Suppressor macrophage treated with lipopolysaccharide for 1 hour (primary cell): ENCODE measurements at places on chromosomes 12 and 14.

- DNase-seq: no peak
These were observed 134.2 kb upstream of the PWP1 start for GRCh38 chr12:107551434-107551833.

DNA sequence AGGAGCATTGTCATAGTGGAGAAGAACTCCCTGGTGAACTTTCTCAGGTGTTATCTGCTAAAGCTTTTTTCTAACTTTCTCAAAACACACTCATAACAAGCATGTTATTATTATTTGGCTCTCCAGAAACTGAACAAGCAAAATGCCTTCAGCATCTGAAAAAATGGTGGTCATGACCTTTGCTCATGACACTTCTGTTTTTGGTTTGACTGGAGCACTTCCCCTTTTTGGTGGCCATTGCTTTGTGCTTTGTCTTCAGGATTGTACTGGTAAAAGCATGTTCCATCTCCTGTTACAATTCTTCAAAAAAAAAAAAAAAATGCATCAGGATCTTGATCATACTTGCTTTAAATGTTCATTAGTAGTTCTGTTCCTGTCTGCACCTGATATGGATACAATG lies 1241.6 kb upstream of the USP15 start:
- DNase-seq: no peak

DNA sequence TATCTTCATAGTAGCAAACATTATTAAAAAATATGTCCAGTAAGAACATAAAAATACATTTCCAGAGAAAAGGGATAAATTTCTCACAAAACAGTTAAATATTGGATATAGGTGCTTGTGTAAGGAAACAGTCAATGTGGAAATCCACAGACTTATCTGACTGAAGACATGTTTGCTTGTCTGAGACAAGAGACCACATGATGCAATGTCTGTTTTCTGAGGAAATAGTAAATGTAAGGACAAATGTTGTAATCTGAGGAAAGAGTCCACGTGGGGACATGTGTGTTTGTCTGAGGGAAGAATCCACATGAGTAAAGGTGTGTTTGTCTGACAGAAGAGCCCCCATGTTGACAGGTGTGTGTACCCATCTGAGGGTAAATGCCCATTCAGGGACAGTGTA lies 1093.2 kb downstream of the TMEM121 start:
- peak; percentile 47 for DNase-seq

DNA sequence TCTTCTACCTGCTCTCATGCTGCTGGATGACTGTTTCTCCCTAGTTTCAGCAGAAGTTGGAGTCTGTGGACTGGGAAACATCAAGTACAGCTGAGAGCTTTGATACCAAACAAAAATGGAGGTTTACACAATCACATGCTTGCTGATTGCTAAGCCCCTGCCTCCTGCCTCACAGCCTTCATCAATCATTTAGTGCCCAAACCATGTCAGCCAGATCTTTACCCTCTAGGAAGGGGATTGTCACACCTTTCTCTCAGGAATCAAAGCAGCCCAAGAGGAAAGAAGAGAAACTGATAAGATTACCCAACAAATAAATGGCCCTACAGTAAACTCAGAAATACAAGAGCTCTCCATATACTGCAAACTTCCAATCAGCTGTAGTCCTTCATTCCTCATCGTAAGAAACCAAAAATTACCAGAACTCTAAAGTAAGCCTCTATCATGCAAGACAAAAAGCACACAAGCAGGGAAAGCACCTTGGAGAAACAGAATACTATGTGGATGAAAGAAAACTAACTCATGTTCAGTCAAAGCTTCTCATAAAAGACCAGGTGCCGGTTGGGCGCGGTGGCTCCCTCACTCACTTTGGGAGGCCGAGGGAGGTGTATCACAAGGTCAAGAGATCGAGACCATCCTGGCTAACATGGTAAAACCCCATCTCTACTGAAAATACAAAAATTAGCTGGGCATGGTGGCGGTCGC lies 63.6 kb upstream of the RESF1 start:
- no peak for DNase-seq

- DNase-seq: peak; percentile 2
These were observed 351.0 kb downstream of the NAV3 start for GRCh38 chr12:78181544-78182162.

DNA sequence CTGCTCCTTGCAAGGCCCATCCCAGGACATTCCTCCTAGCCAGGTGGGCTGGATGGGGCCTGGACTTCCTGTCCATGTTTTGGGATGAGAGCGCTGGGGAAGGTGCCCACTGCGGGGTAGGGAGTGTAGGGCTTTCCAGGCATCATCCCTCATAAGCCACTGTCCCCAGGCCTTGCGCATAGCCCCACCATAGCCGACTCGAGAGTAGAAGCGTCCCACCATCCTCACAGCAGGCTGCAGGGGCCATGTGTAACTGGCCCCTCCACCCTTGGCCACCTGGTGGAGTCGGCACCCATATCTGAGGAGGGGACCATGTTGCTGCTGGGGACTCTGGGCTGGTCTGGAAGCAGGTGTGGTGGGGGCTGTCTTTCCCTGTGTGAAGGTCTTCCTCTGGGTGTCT lies 30.5 kb downstream of the SH2B3 start:
- no peak for DNase-seq

DNA sequence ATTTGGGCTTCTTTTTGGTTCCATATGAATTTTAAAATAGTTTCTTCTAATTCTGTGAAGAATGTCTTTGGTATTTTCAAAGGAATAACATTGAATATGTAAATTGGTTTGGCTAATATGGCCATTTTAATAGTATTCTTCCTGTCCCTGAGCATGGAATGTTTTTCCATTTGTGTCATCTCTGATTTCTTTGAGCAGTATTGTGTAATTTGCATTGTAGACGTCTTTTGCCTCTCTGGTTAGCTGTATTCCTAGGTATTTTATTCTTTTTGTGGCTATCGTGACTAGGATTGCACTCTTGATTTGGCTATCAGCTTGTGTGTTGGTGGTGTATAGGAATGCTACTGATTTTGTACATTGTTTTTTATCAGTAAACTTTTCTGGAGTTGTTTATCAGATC lies 601.9 kb downstream of the SNAPC1 start:
- DNase-seq: no peak

GRCh38 chr12:116466536-116466935 lies 92.6 kb upstream of the MAP1LC3B2 start:
- peak; percentile 39 for DNase-seq

DNA sequence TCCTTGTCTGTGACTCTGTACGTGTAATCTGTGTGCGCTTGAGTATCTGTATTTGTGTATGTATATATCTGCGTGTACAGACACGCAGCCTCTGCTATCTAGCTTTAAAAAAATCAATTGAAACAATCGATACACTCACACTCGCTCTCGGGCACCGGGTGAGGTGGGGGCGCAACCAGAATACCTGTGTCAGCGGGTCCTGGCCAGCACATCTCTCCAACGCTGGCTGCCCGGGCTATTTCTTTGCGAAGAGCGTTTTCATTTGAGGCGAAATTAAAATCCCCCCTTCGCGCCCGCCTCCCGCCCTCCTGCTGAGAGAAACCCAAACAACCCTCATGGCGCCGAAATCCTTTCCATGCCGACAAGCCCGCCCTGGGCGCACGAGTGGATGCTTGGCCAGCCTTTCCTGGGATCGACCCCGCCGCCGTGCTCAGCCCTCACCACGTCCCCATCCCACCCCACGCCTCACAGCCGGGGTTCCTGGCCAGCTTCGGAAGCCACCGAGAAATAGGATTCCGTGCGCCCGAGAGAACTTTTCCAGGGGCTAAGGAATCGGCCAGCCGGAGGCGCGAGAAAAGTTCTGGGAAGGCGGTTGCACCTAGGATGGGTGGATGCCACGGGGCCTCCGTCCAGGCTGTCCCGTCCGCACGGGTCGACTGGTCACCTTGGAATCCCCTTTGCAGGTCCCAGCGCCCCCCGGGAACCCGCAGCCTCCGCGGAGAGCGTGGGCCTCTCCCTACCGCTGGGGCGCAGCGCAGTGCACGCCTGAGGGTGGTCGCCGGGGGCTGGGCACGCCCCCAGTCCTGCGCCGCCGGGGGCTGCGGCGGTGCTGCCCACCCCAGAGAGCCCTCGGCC lies 1.0 kb downstream of the ZDHHC22 start:
- DNase-seq: no peak

- no peak for DNase-seq
These were observed 299.6 kb upstream of the DCN start for GRCh38 chr12:91482231-91482630.

- no peak for DNase-seq
These were observed 44.8 kb downstream of the WDR20 start for GRCh38 chr14:102184316-102185035.

DNA sequence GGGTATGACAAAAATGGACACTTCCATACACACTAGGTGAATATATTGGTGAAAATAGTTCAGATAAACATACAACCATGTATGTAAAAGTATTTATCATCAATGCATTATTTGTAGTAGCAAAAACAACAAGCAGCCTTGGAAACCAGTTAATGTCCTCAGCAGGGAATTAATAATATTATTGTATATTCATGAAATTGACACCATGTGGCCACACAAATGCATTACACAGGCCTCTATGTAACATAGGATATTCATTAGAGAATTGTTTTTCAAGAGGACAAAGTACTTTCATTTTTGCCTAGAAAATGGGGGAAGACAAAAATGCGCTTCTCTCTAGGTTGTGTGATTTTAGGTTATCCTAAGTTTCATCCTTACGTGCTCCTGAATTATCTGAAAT lies 24.3 kb downstream of the SPRING1 start:
- no peak for DNase-seq

DNA sequence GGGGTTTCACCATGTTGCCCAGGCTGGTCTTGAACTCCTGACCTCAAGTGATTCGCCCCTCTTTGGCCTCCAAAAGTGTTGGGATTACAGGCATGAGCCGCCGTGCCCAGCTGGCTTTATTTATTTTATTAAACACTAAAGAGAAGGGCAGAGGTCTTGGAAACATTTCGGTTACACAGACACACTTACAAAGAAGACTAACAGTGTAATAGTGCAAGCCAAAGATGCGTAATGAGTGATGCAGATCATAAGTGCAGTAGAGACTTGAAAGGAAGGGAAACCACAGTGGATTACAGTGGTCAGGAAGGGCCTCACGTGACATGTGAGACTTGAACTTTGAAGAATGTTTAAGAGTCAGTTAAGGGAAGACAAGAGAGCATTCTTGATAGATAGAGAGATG lies 33.9 kb upstream of the CDK17 start:
- DNase-seq: peak; percentile 70

- DNase-seq: no peak
These were observed 646.5 kb upstream of the SEL1L start for GRCh38 chr14:82180139-82180538.

- DNase-seq: no peak
These were observed 18.5 kb downstream of the CD163 start for GRCh38 chr12:7485095-7485494.

DNA sequence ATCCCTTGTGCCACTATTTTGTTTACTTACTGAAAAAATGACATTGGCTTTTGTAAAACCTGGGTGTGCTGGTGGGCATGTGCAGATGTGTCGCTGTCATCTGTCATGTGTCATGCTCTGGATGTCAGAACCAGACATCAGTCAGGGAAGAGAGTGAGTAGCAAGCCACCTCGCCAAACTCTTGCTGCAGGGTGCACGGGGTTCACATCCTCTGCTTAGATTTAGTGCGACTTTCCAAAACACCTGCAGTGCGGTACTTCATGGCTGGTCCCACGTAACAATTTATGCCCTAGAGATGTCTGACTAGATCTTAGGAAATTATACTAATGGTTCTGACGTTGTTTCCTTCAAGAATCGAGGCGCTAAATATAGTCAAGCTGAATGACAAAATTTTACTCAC lies 106.7 kb downstream of the CRADD start:
- no peak for DNase-seq

DNA sequence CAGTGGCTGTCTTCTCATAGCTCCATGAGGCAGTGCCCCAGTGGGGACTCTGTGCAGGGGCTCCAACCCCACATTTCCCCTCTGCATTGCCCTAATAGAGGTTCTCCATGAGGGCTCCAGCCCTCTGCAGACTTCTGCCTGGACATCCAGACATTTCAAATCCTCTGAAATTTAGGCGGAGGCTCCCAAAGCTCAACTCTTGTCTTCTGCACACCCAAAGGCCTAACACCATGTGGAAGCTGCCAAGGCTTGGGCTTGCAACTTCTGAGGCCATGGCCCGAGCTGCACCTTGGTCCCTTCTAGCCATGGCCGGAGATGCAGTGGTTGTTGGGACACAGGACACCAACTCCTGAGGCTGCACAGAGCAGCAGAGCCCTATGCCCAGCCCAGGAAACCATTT lies 20.5 kb upstream of the PPP2R5C start:
- no peak for DNase-seq

GRCh38 chr12:108302403-108303311 lies 36.5 kb downstream of the CMKLR1 start:
- DNase-seq: no peak

DNA sequence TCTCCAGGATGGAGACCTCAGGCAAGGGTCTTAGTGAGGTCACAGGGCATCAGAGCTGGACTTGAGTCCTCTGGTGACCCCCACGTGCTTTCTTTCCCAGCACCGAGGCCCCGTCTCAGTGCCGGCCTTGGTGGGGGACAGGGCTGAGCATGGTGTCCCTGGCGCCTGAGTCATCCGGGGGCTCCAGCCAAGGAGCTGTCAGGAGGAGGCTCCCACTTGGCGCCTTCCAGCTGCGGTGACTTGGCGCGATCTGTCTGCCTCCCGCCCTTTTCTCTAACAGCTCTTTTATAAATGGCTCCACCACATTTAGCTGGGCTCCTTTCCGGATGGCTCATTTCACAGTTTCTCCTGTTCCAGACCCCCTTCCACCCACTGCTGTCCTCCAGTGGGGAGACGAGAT lies 60.4 kb downstream of the PRMT8 start:
- no peak for DNase-seq

DNA sequence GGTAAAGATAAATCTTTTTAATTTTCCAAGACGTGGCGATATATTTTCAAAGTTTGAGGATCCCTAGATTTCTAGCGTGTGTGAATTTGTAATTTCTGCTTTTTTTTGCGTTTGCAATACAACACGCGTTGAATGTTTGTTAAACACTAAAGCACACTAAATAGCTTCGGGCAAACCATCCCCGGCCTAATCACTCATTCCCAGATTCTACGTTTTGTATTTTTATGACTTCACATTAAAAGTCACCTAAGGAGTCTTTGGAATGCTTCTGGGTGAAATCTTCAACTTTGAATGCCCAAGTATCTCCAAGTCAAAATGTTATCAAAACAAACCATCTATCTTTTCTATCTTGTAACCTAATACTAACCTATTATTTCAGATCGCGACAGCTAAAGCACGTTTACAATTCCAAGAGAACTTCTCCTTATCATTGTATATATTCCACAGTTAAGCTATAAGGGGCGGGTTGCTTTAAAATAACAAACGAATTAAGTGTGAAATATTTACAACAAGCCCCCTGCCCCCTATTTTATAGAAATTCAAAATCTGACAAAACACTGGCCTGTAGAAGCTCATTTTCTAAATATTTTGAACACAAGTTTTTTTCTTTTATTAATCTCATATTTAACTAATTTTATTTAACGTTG lies 1.1 kb downstream of the ALX1 start:
- DNase-seq: no peak

DNA sequence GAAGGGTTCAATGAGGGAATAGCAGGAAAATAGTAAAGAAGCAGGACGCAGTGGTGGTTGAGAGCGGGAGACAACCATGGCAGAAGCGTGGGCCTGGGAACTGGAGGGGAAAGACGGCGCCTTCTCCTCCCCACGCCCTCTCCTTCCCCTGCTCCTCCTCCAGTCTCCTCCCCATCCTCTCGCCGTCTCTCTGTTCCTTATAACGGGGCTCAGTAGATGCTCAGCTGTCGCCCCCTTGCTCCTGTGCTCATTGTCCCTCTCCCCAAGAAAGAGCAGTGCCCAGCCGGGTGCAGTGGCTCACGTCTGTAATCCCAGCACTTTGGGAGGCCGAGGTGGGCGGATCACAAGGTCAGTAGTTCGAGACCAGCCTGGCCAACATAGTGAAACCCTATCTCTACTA lies 142.0 kb downstream of the BCL11B start:
- DNase-seq: no peak
